ENCODE measurements at places on chromosomes 3 and 15.

GRCh38 chr3:108177536-108177935 lies 44.7 kb downstream of the IFT57 start:
- no peak for DNase-seq

GRCh38 chr15:31376511-31376910 lies 49.9 kb downstream of the KLF13 start:
- no peak for DNase-seq

DNA sequence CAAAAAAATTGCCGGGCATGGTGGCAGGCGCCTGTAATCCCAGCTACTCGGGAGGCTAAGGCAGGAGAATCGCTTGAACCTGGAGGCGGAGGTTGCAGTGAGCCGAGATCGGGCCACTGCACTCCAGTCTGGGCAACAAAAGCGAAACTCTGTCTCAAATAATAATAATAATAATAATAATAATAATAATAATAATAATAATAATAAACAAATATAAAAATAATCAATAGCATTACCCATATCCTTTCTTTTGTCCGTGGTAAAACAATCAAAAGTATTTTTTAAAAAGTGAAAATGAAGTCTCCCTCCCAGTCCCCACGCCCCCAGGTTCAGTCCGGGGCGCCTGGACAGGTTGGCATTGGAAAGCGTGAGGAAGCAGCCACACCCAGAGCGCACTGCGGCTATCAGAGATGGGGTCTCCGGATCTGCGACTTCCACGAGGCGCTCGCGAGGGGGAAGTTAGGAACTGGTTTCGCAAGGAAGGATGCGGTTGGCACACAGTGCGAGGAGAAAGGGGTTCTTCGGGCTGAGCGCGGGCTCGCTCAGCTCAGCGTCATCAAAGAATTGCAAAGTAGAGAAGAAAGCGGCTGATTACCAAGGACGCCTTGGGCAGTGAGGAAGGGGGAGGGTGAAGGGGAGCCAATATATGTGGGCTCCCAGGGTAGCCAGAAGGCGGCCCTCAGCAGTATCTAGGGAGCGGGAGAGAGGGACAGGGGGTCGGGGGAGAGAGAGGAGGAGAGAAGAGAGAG lies 69.5 kb upstream of the EPHB3 start:
- DNase-seq = no peak

GRCh38 chr3:131439084-131439483 lies 57.5 kb downstream of the NUDT16 start:
- no peak for DNase-seq

GRCh38 chr3:189630767-189631372 lies 319 bp upstream of the TP63 start:
- peak; percentile 8 for DNase-seq

- DNase-seq = no peak
Observed at GRCh38 chr15:51366071-51366470, 24.6 kb downstream of the GLDN start.

- no peak for DNase-seq
Observed at GRCh38 chr3:161852744-161853143, 356.1 kb downstream of the OTOL1 start.

- no peak for DNase-seq
Observed at GRCh38 chr3:12965999-12966846, 107.0 kb downstream of the IQSEC1 start.

DNA sequence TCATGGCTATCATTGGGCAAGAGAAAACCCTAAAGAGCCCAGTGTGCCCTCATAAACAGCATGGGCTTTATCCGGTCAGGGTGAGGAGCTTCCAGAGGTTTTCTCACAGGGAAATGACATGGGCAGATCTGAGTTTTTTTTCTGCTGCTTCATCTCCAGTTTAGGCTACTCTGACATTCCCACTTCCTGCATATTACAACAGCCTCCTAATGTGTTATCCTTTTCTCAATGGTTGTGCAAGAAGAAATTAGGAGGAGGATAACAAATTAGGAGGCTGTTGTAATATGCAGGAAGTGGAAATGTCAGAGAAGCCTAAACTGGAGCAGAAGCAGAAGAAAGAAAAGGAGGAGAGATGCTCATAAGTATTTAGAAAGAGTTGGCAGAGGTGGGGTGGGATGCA lies 175.6 kb downstream of the MTHFS start:
- DNase-seq = no peak

GRCh38 chr3:140545197-140545596 lies 132.7 kb upstream of the TRIM42 start:
- DNase-seq = no peak

DNA sequence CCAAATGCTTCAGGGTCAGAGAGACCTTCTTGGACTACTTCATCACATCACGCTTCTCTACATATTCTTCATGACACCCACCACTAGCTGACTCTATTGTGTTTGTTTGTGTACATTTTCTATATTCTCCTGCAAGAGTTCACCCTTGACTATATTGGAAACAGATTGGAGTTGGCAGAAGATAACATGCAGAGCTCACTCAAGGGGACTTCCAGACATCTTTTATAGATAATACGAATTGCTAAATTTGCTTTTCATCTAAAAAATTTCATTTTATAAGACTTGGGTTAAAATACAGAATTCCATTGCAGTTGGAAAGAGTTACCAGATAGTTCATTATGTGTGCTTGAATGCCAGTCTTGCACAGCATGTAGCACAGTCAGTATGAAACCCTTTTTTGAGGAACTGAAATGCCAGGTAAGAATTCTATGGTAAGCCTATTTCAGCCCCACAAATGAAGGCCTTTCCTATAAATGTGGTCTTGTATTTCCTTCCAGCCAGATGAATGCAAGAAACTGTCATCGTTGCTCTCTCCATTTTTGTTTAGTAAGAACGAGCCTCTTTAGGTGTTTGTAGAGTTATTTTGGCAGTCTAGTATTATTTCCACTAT lies 177.6 kb downstream of the GHSR start:
- DNase-seq = no peak

DNA sequence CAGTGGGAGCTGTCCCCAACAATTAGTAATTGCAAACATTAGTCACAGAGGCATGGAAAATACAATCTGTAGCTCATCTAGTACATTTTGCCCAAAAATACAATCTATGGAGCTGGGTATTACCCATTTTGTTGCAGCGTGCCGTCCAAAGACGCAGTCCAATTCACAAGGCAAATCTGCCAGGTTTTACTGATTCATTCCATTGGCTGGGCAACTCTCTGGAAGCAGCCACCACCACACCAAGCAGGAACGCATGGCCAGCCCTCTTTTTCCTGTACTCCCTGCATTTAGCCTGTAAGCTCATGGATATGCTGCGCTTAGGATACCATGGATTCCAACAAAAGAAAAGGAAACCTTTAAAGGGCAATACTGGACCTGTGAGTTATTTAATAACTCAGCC lies 60.5 kb upstream of the ARRDC4 start:
- no peak for DNase-seq

GRCh38 chr3:155791190-155791589 lies 14.9 kb downstream of the C3orf33 start:
- no peak for DNase-seq

GRCh38 chr15:38608682-38609081 lies 44.1 kb upstream of the RASGRP1 start:
- no peak for DNase-seq

GRCh38 chr15:59296181-59296617 lies 76.5 kb downstream of the MYO1E start:
- DNase-seq = no peak

DNA sequence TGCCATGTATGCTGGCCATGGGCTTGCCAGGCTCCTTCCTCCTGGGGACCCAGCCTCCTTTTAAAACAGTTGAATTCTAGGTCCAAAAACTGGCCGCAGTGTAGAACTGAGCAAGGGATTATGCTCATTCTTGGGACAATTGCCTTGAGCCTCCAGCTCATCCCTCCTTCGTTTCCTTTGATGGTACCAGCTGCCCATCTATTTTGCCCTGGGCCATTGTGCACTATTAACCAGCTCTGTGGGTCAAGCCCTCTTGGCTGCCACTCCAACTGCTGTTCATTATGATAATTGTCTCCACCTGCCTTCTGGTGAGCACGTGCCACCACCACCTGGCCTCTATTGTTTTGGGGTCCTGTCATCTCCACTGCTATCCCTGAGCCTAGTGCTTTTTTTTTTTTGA lies 75.8 kb upstream of the SYN2 start:
- DNase-seq = no peak

- DNase-seq = no peak
Observed at GRCh38 chr15:62899090-62899493, 143.5 kb upstream of the TPM1 start.

DNA sequence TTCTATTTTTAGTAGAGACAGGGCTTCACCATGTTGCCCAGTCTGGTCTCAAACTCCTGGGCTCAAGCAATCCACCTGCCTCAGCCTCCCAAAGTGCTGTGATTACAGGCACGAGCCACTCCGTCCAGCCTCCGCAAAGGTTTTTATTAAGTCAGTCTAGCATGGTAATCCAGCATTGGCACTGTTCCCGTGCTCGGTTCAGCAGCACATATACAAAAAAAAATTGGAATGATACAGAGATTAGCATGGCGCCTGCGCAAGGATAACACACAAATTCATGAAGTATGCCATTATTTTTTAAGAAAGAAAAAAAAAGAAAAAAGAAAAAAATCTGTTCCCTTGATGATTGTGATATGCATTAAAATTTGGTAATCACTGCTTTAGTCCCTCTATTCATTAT lies 8.5 kb downstream of the CKMT1A start:
- DNase-seq = no peak

DNA sequence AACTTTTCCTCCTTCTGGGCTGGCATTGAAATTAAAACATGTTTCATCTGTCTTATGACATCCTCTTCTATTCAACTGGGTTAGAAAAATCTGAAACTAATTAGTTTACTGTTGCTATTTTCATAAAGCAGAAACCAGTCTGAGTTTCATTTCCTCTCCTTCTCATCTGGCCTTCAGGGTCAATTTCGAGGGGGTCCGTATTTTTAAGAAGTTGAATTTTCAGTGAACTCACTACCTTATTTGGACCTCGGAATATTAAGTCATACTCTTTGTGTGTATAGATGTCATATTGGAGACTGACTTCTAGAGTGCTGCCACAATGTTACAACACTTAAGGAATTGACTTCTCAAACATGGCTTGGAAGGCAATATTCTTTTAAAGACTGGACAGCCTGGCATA lies 485.9 kb downstream of the SQOR start:
- DNase-seq = no peak

DNA sequence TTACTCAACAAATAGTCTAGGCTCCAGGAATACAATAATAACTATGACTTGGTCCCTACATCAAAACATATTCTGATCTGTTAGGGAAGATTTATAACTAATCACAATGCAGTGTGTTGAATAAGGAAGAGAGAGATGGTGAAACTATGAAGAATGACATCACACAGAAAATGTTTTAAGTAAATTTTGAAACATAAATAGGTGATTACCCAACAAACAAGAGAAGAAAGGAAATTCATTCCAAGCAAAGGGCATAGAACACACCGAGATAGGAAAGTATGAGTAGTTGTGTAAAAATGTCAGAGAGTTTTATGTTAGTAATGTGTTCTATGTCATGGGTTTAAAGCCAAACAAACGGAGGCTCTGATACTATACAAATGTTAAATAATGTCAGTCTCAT lies 13.4 kb downstream of the SEC62 start:
- DNase-seq = no peak

GRCh38 chr3:19173945-19174344 lies 25.6 kb downstream of the KCNH8 start:
- no peak for DNase-seq

- no peak for DNase-seq
Observed at GRCh38 chr15:89002830-89003229, 85.4 kb upstream of the ABHD2 start.

- DNase-seq = no peak
Observed at GRCh38 chr3:99863588-99863987, 45.9 kb downstream of the CMSS1 start.

- no peak for DNase-seq
Observed at GRCh38 chr3:177810162-177810623, 612.9 kb upstream of the TBL1XR1 start.

- DNase-seq = no peak
Observed at GRCh38 chr3:34155666-34156065, 357.2 kb downstream of the PDCD6IP start.

- DNase-seq = no peak
Observed at GRCh38 chr3:123333401-123333800, 115.5 kb downstream of the ADCY5 start.

- DNase-seq = no peak
Observed at GRCh38 chr15:45641374-45641781, 6.5 kb downstream of the SQOR start.

GRCh38 chr15:90376789-90377188 lies 11.3 kb upstream of the IQGAP1 start:
- peak; percentile 80 for DNase-seq

DNA sequence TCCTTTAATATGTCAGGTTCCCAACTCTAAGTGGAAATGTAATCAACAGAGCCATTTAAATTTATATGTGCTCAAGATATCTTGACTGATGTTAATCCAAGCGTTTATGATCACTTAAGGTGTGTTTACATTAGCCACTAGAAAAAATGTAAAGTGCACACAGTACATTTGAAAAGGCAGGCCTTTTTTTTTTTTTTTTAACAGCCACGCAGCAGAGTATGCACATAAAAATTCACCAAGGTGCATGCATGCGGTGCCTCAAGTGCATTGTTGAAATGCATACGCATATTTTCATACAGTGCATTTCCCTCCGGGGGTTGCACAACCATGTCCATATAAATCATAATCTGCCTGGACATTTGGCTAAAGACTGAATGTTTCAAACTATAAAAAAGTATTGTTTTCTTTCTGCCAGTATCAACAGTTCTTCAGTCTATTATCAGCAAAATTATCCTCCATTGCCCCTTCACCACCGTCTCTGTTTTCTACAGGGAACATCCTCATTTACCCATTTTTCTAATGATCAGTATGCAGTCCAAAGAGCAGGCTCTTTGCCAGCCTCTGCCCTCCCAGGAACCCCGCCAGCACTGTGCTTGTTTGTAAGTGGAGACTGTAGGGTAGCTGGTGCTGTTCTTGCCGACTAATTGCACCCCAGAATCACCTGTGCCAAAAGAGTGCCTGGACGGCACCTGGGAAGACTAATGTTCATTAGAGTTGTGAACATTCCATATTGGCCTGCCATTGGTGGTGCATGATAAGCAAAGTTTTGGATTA lies 611.2 kb upstream of the CFAP20DC start:
- DNase-seq = no peak

DNA sequence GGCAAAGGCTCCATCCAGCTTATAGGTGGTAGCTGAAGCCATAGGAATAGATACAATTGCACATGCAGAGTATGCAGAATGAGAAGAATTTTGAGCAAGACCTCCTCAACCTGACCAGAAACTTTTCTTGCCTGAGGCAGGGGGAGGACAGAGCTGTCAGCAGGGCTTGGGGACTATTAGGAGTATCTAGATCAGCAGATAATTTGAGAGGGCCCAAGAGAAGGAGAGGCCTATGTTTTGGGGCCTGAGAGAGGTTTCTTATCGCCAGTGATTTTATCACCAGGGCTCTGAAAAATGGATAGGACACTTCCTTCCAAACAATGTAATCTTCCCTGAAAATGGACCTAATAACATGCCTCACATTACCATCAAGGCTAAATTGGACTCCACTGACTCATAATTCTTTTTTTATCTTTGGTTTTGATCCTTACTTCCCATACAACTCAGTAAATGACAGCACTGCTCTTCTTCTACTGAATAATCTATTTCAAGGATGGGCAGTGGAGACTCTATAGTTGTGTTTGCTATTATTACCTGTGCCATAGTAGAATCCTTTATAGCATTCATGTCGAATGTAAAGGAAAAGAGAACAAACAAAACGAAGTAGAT lies 15.8 kb upstream of the RAMAC start:
- DNase-seq = no peak

GRCh38 chr3:105512061-105512460 lies 145.4 kb downstream of the ALCAM start:
- DNase-seq = no peak
